ENCODE measurements at places on chromosomes 13 and 19.

- H3K36me3 ChIP-seq: peaks cover 9% of the 10 kb centered on the region
- no peaks in the 10 kb centered on the region for H3K27me3 ChIP-seq
- no peaks in the 10 kb centered on the region for H3K4me1 ChIP-seq
- H3K27ac ChIP-seq: no peak overlapping the region
Measured at GRCh38 chr13:98556968-98557631, 19.8 kb downstream of the STK24 start.

DNA sequence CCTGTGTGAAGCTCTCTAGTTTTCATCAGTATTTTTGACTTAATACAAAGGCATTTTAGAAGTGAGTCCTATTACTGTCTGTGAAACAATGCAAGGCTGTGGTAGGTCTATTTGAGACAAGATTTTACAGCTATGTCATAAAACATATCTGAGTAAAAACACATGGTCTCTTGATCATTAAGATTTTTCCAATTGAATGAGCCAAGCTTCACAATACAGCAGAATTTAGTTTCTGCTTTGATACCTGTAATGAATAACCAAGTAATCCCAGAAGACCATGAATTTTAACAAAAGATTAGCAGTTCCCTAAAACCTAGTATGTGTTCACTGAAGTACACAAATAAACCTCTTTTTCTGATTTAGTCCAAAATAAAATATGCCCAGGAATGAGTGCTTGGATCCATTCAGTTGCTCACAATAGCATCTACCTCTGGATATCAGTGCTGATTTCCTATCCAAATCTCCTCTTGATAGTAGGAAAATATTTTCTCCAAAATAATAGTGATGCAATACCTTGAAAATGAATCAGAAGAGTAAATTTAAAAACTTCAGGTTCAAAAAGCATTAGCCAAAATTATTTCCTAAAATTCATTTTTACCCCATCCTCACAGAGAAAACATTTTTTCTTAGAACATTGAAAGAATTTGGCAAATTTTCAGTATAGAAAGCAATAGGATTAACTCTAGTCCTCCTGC, 533.5 kb upstream of the SGCG start:
- no peak overlapping the region for H3K4me3 ChIP-seq
- H3K27me3 ChIP-seq: no peaks in the 10 kb centered on the region
- no peak for DNase-seq
- no peaks in the 10 kb centered on the region for H3K36me3 ChIP-seq

GRCh38 chr19:18171605-18172327, 1.8 kb upstream of the IFI30 start:
- H3K4me1 ChIP-seq: peaks cover 3% of the 10 kb centered on the region
- H3K36me3 ChIP-seq: peaks cover 23% of the 10 kb centered on the region
- no peak for DNase-seq
- no peak overlapping the region for H3K27ac ChIP-seq
- no peak overlapping the region for H3K4me3 ChIP-seq

DNA sequence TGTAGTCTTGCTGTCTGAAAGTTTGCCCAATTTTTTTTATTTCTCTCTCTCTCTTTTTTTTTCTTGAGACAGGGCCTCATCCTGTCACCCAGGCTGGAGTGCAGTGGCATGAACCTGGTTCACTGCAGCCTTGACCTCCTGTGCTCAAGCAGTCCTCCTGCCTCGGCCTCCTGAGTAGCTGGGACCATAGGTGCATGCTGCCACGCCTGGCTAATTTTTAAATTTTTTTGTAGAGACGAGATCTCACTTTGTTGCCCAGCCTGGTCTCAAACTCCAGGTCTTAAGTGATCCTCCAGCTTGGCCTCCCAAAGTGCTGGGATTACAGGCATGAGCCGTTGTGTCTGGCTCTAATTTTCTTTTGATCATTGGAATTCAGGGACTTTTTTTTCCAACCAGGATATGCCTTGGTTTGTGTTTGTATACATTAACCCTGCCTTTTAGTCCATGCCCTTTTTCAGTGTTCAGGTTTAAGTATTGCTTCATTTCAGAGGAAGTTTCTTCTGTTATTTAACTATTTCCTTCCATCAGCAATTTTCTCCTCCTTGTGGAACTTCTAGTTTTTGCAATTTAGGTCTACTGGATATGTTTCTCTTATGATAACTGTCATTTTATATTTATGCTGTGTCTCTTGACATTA, 201.4 kb downstream of the PCCA start:
- H3K27ac ChIP-seq: no peak overlapping the region
- no peaks in the 10 kb centered on the region for H3K27me3 ChIP-seq
- peaks cover 23% of the 10 kb centered on the region for H3K36me3 ChIP-seq
- no peak for DNase-seq

- H3K27ac ChIP-seq: no peak overlapping the region
- no peak for DNase-seq
- no peaks in the 10 kb centered on the region for H3K36me3 ChIP-seq
- H3K4me3 ChIP-seq: no peak overlapping the region
- H3K4me1 ChIP-seq: no peaks in the 10 kb centered on the region
Measured at GRCh38 chr13:46953331-46953730, 56.5 kb upstream of the HTR2A start.

DNA sequence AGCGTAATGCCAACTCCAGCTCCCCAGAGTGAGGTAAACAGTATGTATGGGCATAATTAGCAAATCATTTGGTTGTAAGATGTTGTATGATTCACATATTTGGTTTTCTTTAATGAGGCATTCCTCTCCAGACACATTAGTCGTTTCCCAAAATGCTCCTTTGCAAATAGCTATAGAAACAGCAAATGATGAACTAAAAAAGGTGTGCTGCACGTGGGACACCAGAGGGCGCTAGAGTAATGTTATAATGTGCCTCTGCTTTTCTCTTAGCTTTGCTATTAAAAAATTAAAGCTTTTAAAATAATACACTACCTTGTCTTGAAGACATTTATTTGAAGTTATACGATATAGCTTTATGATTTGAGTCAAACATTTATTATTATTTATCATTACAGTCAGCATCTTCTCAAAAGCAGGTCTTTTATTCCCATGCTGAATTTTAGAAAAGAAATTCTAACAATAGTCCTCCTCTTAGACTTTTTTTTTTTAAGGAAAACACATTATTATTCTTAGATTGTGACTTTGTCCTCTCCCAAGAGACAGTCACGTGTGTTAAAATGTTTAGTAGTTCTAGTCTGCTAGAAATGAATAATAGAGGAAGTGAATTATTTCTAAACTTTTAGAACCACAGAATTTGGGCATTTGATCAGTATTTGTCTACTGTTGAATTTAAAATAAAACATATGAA, 121.6 kb upstream of the FRY start:
- peak; percentile 73 for DNase-seq
- no peak overlapping the region for H3K4me3 ChIP-seq
- no peaks in the 10 kb centered on the region for H3K27me3 ChIP-seq
- no peak overlapping the region for H3K27ac ChIP-seq
- H3K36me3 ChIP-seq: no peaks in the 10 kb centered on the region

DNA sequence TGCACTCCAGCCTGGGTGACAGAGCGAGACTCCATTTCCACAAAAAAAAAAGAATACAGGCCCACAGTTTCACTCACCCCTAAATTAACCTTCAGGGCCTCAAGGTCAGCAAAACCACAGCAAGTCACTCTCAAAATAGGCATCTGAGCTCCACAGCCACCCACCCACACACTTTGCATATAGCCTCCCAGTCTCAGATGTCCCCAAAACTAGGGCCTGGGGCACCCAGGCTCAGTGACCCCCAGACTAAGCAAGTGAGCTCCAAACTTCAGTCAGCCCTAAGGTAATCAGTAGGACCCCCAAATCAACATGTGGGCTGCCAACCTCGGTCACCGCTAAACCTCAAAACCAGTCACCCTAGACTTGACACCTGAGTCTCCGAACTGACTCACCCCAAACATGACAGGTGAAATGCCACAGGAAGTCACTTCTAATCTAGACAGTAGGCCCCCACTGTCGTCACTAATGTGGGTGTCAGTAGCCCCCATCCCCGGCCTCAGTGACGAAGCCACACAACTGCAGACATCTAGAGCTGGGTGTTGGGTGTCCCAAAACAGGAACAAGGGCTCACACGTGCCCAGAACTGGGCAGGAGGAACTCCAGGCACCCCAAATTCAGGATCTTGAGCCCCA, 13.9 kb downstream of the RABAC1 start:
- DNase-seq: no peak
- H3K4me1 ChIP-seq: no peaks in the 10 kb centered on the region
- H3K4me3 ChIP-seq: no peak overlapping the region
- no peaks in the 10 kb centered on the region for H3K36me3 ChIP-seq
- no peak overlapping the region for H3K27ac ChIP-seq

All from endodermal cell (in vitro differentiated cells).